ENCODE measurements at places on chromosomes 13 and 19. TPM values are rescaled to one million over a fixed set of nuclear protein-coding genes. Genes with fewer than 3 reads are reported as not detected.
A peak's percentile ranks its signal among the peaks of the same experiment; 100 is the strongest.

- DNase-seq: no peak
Observed at GRCh38 chr19:18143902-18144301, 9.1 kb upstream of the PIK3R2 start.

GRCh38 chr13:101397742-101398141, 18.6 kb downstream of the NALCN start:
- no peak for DNase-seq

GRCh38 chr19:51016798-51017683, 2.5 kb downstream of the KLK10 start:
- DNase-seq: peak; percentile 74

Gene ASPDH
- not detected for total RNA-seq

Gene CCDC70
- total RNA-seq: not detected

Gene CDX2
- 31.8 TPM for total RNA-seq

Gene ATP8B3
- total RNA-seq: 0.48 TPM

Gene S1PR2
- 23.3 TPM for total RNA-seq

DNA sequence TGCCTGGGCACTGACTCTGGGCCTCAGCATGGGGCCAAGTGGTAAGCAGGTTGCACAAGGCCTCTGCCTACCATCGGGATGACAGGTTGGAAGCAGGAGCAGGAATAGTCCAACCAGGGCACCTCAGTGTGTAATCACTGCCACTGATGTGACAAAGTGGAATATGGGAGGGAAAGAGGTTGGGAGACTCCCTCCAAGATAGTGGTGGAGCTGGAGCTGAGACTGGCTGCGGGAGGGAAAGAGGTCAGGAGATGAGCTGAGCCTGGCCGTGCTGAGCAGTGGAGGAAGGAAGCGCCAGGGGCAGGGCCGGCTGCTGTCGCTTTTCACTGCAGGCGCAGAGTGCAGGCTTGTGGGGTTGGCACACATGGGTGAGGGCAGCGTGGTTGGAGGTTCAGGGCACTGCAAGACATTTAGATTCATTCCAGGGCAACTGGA, 6.8 kb downstream of the UPF3A start:
- DNase-seq: no peak

DNA sequence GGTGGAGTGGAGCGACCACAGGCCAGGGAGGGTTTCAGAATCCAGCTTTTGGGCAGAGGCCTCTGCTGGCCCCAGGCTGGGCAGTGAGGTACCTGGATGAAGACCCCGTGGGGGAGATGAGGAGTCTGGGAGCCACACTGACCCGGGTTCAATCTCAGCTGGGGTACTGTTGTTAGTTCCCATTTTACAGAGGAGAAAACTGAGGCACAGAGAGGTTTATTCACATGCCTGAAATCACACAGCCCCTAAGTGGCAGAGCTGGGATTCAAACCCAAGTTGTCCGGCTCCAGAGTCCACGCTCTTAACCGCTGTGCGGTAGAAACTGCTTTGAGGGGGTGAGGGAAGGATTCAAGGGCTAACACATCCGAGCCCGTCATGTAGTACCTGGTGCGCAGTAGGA, 45.0 kb downstream of the MYH14 start:
- no peak for DNase-seq

Gene CEACAM21
- total RNA-seq: not detected

Gene PTPRH
- total RNA-seq: 3.9 TPM

Gene PTPRS
- 73.3 TPM for total RNA-seq

Gene FOSB
- 28.4 TPM for total RNA-seq

DNA sequence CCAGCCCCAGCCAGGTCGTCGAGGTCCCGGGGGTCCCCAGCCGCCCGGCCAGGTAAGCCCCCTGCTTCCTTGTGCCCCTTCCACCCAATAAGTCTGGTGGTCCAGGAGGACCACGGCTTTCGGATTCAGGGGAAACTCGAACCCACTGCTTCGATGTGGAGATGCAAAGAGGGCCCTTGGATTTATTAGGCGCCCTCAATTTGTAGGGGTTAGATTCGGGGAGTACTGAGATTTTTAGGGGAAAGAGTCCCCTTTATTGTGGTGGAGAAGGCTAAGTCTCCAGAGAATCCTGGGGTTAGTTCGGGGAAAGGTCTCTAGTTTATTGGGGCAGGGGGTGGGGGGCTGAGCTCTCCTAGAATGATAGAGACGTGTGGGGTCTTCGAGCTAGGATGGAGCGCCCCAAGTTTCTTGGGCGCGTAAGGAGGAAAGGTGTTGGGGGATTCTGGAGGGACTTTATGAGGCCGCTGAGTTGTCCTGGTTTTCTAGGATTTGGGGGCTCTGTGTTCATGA, 3.8 kb upstream of the LTBP4 start:
- DNase-seq: no peak

Gene RPL18
- total RNA-seq: 1,815 TPM

DNA sequence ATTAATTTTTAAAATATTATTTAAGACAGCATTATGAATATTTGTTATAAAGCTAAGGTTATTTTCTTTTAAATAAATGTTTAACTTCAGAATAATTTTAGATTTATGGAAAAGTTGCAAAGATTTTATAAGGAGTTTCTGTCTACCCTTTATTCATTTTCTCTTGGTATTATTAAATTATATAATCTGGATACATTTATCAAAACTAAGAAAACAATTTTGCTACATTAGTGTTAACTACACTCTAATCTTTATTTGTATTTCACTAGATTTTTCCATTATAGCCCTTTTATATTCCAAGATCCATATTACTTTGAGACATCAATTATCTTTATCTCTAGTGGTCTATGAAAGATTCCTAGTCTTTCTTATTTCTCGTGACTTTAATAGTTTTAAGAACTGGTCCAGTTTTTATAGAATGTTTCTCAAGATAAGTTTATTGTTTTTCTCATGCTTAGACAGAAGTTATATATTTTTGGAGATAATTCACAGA, 1243.7 kb upstream of the PCDH9 start:
- no peak for DNase-seq

DNA sequence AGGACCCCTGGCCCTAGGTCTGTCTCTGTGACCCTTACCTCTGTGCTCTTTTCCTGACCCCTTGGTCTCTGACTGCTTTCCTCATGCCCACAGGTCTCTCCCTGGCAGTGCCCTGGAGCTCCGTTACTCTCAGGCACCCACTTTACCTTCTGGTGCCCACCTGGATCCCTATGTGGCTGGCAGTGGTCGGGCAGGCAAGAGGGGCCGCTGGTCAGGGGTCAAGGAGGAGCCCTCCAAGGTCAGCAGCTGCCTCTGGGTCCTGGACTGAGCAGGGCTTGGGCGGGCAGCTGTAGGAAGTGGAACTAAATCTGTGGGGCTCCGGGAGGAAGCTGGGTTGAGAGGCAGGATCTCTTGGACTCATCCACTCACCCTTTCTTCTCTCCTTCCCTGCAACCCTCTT, 16.3 kb downstream of the PPFIA3 start:
- no peak for DNase-seq

- no peak for DNase-seq
Observed at GRCh38 chr13:74465271-74465670, 331.1 kb upstream of the KLF12 start.

DNA sequence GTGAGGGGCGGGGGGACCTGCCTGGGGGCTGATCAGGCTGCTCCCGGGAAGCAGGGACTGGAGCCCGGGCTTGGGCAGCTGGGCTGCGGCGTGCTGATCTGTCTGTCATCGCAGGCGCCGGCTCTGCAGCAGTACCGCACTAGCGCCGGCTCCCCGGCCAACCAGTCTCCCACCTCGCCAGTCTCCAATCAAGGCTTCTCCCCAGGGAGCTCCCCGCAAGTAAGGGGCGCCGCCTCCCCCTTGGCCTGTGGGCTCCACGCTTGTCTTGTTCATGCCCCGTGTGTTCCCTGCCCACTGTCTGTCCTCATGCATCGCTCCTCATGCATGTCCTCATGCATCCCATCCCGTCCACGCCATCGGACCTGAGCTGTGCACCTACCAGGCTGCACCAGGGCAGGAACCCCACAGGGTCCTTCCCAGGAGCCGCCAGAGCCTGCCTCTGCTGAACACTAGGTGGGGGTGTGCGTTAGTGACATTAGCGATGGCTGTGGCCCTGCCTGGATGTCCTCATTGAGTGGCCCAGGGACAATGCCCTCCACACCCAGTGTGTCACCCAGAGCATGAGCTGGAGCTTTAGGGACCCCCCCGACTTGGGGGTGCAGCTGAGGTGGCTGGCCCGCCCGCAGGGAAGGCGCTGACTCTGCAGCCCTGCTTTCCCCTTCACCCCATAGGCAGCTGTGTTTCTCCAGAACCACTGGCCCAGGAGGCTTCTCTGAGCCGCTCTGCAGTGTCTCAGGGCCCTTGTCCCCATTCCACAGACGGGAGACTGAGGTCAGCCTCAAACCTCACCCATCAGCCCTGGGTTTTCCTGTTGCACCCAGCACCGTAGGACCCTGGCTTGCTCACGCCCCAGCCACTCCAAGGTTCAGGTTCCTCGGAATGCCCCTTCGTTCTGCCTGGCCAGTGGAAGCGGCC, 19.5 kb downstream of the COMP start:
- no peak for DNase-seq

- no peak for DNase-seq
Observed at GRCh38 chr19:30900051-30900450, 449.2 kb downstream of the TSHZ3 start.

Gene MAP4K1
- 16.8 TPM for total RNA-seq

Gene YIPF2
- total RNA-seq: 58.5 TPM

DNA sequence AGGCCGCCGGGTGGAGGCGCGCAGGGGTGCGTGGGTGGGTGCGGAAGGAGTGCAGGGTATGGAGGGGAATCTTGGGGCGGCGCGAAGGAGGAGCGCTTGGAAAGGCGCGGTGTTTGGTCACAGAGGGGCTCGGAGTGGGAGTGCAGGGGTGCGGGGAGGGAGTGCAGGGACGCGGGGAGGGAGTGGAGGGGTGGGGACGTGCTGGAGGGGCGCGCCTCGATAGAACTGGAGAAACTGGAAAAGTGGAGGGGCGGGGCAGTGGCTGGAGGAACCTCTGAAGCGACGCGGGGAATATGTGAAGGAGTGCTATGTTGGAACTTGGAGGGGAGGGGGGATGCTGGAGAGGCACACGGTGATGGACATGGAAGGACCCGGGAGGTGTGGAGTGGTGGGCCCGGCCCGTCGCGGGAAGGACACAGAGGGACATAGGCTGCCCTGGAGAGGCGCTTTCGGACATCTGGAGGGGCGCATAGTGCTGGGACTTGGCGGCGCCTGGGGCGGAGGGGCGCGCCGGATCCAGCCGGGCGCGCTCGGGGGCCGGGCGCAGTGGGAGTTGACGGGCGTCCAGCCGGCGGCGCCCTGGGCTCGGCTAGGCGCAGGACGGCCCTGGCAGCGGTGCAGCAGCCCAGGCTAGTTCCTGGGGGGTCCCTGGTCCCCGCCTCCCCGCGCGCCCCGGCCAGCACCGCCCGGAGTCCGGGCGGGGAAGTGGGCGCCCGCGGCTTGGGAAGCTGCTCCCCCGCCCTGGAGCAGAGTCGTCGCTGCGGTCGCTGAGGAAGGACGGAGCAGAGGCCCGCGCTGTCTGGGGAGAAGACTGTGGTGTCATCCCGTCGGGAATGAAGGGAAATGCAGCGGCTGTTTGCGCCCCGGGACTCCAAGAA, 20.8 kb upstream of the SGCG start:
- no peak for DNase-seq

DNA sequence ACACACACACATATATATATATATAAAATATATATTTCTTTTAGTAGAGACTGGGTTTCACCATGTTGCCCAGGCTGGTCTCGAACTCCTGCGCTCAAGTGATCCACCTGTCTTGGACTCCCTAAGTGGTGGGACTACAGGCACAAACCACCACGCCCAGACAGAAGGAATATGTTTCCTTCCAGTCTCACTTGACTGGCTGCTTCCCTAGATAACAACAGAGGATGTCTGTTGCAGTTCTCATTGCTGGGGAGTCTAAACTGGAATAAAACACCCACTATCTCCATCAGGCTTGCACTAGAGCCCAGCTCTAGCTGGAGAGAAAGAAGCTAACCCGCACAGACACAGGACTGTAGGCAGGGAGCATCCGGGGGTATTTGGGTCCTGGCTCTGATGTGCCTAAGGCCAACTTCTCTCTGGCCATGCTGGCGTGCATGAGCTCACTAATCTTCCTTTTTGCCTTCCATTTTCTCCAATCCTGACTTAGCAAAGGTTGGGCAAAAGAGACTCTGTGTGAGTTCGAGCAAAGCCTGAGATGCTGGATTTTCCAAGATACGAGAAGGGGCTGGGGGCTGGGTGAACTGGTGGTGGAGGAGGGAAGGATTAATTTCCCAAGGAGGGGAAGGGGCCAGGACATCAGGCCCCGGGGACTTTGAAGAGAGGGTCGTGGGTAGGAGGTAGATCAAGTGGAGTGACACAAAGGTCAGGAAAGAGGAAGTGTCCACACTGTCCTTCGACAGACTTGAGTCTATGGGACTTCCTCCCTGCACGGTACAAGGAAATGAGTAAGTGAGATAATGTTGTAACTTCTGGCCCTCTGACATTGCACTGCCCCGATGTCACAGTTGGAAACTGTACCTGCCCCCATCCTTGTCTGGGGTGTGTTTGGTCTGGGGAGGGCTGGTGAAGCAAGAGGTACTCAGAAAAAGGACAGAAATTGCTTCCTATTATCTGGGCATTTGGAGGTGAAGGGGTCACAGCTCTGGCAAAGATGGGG, 22.5 kb upstream of the ALOX5AP start:
- peak; percentile 20 for DNase-seq

Gene SIGLEC10
- total RNA-seq: not detected
